NB4 (cell line): ENCODE measurements at places on chromosomes 7 and 10.

DNA sequence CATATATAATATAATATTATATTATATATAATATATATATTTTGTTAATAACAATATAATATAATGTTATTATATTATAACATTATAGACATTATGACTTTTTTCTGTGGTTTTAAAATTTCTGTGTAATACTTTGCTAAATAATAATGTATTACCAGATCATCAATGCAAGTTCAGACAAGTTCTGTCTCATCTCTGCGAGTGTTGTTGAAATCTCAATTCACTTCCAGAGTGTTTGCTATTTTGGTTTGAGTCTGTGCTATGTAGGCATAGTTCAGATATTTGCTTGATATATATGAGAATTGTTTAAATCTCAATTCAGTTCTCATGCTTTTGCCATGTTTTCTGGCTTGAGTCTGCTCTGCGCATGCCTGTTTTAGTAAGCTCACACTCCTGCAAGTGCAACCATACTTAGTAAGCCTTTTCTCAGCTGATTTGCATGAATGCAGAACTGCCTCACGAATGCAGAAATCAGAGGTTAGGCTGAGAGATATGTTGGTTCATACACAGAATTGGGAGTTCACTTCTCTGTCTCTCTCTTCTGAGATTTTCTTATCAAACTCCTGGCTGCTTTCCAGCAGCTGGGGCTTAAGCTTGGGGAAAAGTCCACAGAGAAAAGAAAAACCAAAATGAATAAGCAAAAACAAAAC is 830.2 kb upstream of the SORCS1 start:
- DNase-seq = no peak

DNA sequence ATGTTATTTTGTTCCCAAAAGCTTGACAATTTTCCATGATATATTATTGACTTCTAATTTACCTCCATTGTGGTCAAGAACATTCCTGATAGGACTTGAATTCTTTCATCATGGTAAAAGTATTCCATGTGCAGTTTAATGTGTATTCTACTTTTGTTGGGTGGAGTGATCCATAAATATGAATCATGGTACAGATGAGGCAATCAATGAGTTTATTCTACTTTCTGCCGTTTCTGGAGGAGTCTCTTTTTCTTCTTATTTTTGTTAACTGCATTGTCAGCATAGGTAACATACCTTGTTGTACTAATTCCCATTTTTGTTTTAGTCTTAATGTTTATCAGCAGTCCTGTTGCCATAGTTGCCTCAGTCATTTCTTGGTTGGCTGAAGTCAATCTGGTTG is 69.6 kb downstream of the SHOC2 start:
- no peak for DNase-seq

DNA sequence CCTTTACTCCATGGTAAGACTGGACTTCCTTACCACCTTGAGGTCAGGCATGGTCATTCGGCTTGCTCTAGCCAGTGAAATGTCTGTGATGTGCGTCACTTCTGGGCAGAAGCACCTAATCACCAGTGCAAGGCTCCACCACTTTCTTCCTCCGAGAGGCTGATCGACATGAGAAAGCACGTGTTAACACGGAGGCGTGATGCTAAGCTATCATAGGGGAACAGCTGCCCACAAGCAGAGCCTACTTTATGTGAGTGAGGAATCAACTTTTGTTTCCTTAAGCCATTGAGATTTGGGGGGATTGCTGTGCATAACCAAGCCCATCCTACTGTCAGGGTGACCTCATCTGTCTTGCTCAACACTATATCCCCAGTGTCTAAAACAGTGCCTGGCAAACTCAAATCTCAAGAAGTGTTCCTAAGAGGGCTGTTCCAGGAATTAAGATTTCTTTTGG is 23.1 kb upstream of the SAR1A start:
- no peak for DNase-seq

GRCh38 chr7:117097860-117098259 is 144.6 kb downstream of the ST7 start:
- no peak for DNase-seq

GRCh38 chr7:30084212-30084611 is 50.6 kb upstream of the MTURN start:
- no peak for DNase-seq

DNA sequence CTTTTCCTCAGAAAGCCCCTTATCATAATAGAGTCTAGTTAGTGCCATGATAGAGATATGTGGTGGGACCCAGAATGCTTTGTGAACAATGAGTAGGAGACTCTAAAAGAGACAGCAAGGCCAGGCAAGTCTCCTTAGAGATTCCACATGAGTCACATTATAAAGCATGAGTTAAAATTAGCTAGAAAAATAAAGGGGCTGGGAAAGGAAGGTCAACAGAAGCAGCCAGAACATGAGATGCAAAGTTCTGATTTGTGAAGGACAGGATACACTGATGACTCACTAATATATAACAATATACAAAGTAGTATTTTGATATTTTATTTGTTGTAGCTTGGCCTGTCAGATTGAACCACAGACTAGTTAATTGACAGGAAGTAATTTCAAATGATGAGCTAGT is 25.3 kb upstream of the SNX13 start:
- no peak for DNase-seq
